NCI-H187 (cell line): ENCODE measurements at places on chromosomes 4 and X.

DNA sequence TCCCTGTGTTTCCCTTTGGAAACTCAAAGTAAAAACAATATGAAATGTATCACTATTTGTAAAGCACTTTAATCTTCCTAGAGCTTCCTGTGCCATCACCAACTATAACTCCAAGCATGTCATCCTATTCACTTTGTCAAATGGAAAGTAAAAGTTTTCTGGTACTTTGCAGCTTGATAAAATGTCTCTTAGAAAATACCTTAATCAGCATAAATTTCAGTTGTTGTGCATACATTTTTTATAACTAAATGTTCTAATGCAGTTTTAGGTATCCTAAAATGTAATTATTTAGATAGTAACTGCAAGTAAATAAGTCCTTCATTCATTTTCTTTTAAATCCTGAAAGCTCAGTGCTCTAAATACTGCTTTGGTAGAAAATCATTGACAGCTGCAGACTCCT, 558.7 kb downstream of the GRID2 start:
- no peak for DNase-seq

- DNase-seq = no peak
Observed at GRCh38 chr4:111937368-111937767, 207.9 kb upstream of the FAM241A start.

DNA sequence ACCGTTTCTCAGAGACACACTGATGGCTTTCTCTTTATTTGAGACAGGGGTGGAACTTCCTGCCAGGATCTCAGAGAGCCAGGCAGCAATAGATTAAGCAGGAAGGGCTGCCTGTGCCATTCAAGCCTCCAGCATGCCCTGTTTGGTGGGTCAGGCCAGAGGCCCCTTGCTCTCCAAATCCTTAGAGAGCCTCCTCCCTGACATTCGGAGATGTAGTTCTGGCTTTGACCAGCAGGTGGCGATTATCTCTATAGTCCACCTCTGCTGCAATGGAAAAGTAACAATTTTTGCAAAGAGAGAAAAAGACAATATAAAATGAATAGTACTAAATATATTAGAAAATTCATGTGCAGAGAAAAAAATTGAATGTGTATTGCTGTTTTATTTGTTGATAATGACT, 93.9 kb downstream of the NXF2B start:
- DNase-seq = no peak

DNA sequence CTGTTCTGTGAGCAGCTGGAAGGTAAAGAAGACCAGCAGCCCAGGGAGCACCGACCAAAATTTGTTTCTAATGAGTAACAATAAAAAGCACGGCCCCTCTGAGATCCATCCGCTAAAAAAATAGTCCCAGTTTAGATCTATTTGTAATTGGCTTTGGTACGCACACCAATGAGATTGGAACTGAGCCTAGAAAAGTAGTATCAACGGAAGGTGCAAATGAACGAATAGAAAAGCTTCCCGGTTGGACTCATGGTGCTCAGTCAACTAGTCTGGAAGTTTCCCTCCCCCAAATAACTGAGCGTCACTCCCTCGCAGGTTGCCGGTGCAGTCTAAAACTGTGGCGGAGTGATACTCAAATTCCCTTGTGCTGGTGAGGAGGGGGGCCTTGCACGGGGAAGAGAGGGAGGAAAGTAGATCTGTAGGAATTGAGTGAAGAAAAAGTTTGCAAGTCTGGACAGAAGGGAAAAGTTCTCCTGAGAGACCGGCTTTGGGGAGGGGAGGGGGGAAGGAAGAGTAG, at the start of gene COL4A5:
Gene COL4A5 (plus strand): TSS at position 413 of the 517 bp plus-strand sequence. CDS start 288 bp downstream, outside the sequence.
- DNase-seq = no peak

DNA sequence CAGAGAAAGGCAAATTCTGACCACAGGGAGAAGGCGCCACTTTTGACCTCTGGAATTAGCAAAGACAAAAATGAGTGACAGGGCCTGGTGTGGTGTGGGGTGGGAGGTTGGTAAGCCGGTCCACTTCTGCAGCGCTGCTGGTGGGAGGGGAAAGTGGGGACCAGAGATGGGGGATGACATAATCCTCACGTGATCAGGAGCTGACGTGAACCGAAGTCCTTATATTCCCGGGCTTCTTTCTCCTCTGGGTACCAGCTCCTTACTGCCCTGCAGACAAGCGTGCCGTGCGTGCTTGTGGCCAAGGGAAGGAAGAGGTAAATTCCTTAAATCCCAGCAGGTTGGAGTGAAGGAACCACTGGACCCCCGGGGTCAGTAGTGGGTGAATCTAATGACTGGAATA, at the start of gene TCEAL7:
Gene TCEAL7 (plus strand): TSS at position 249 of the 400 bp plus-strand sequence. CDS start 1,165 bp downstream, outside the sequence.
- DNase-seq = no peak

DNA sequence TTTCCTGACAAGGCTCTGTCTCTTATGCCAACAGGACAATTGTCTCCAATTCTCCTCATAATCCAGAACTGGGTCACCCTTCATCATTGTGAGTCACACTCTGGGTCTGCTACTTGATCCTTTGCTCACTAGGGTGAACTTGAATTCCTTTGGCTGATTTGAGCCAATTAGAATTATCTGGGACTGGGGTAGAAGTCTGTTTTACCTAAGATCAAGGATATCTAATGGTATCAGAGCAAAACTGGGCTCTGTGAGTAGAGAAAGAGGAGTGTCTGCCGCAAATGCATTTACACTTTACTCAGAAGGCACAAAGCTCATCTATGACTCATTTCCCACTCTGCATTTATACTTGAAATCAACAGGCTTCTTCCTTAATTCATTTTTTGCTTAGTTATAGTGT, 72.6 kb downstream of the PITX2 start:
- no peak for DNase-seq

- DNase-seq = no peak
Observed at GRCh38 chr4:47145630-47146029, 114.3 kb downstream of the GABRB1 start.

DNA sequence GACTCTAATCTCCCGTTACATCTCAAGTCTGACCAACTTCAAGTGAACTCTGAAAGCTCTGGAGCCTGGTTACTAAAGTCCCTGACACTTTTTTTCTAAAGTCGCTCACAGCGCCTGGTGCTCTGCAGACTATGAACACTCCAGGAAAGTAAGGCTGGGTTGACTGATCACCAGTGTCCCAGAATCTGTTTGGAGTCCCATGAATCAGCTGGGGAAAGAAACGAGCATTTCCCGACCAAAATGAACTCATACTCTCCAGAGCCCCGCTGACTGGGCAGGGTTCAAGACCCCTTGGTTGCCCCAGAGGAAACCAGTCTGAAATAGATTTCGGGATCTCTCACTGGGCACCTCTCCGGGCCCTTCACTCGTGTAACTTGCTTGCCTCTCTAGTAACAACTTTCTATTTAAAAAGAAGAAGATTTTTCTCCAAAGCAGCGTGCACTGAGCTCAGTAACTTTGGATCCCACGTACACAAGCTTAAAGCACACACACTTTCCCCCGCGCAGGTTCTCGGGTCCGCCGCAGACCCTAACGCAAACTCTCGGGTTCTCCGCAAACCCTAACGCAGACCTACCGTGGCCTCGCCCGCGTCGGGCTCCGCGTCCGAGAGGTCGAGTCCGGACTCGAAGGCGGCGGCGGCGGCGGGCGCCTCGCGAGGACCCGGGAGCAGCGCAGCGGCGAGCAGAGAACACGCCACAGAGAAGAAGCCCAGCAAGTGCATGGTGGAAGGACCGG, 964 bp downstream of the VEGFC start:
- DNase-seq = no peak

DNA sequence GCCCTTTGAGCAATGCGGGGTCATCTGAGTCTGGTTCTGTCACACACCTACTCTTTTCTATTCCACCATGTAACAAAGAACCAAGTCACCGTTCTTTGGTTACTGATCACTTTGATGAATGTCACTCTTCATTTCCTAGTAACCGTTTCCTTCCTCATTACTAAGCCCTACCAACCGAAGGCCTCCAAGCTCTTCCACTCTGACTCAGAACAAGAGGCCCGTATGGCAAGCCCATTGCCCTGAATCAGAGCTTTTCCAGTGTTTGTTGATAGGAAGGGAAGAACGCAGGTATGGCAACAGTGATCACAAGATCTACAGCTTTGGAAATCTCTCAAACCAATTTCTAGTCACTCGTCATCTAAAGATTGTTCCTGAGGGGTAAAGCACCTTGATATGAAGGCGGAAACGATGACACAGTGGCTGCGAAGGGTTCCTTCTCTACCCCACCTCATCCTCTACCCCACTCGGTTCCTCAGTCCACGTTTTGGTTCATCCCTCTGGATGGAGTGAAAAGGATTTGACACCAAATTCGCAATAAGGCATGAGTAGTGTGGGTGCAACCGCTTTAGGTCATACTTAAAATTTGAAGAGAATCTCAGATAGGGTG, 28.0 kb upstream of the CD40LG start:
- no peak for DNase-seq

DNA sequence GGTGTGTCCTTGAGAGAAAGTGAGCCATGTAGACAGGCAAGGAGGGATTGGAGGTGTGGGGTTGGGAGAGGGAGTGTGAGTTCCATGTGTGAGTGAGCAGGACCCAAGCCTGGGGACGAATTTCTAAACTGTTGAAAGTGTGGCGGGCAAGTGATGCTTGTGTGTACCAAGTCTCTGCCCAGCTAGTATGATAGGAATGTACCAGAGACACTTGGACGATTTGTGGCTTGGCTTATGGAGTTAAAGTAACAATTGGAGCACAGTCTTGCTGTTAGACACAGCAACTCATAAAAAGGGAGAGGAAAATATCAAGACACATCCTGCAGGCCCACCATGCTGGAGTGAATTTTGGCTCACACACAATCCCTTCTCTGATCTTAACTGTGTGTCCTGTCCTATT, 8.5 kb downstream of the PTTG2 start:
- DNase-seq = no peak

DNA sequence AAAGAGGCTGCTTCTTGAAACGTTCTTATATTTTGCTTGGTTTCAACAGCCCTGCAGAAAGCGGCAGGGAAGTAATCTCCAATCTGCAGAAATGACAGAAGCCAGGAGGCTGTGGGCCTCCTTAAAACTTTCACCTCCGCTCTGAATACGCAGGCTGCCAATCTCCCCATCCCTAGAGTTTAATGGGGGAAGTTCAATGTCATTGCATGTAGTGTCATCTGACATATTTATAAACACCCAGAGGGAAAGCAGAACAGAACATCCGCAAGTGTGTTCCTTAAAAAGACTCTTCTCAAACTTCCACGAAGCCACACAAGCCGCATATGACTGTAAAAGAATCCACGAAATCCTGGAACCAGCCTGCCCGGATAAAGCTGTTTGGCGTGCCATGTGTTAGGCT, 148.8 kb upstream of the TBL1X start:
- no peak for DNase-seq

DNA sequence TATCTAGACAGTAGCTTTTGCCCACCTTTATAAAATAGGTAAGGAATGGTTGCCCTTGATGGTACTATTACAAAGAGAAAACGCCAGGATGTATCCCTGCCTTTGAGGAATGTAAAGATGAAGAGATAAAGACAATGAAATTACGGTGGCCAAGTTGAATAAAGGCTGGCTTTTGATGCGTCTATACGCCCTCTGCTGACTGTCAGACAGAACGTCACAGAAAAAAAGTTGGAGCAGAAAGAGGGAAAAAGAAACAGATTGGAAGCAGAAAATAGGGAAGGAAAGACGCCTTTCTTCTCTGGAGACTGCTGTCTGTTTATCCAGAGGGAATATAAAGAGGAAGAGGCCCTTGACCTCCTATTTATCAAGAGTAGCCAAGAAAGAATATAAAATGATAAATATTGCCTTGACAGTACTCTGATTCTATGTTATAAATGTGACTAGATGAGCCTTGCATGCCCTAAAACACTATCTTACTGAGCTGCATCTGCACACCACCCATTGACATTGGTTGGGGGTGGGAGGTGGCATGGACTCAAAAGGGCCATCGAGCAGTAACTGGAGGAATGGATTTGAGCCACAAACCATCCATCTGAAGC, 30.6 kb downstream of the PCDH19 start:
- no peak for DNase-seq

- DNase-seq = no peak
Observed at GRCh38 chr4:1746265-1746691, 25.0 kb downstream of the TACC3 start.

GRCh38 chr4:105014234-105014633, 132.4 kb upstream of the TET2 start:
- no peak for DNase-seq

DNA sequence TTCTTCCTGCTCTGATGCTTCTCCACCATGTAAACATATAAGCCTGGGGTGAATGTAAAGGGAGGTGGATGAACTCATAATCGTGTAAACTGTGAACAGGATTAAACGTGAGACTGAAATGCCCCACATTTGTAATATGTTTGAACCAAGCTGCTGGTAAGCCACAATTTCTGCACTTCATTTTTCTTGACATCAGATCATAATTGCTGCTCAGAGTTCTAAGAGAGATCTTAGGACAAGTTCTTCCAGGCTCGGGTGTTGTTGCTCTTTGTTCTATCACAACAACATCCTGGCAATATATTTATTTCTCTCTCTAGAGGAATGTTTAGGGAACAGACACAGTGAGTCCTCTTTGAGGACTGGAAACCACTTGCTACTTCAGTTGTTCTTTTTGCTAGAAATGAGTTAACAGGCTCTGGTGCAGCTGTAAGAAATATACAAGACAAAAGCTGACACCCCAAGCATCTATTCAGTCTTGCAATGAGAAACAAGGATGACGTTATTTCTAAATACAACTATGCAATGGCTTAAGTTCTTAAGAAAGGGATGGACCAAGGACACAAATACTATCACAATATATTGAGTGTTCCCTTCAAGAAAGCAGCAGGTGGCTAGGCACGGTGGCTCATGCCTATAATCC, 59.6 kb downstream of the LNX1 start:
- DNase-seq = no peak

GRCh38 chrX:21658746-21659145, 616 bp upstream of the KLHL34 start:
- no peak for DNase-seq

DNA sequence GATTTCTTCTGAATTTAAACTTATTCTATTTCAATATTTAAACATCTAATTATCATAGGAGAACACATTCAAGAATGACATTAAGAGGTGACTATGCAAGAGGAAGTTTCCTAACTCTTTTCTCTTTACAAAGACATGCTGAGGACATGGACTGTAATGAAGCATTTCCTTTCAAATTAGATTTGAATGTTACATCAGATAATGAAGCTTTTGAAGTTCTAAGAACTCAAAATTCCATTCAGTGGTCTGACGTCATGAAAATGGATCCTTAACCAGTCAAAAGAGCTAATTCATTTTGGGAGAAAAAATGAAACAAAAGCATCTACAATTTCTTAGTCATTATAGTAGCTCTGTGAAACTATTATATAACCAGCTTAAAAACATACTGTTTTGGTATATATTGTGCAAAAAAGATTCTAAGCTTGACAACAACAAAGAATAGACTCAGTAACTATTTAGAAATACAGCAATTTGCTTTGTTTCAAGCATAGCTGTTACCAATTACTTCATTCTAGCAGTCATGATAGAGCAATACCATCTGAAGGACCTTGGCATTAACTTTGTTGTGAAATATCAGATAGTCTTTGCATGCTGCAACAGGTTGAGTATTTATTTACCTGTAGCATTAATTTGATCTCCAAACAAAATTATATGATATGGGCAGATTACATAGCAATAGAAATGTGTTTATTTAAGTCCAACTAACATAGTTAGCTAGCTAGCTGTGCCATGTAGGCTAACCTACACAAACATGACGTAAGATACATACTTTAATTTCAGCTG, 13.7 kb upstream of the DTHD1 start:
- no peak for DNase-seq

- DNase-seq = no peak
Observed at GRCh38 chrX:76253432-76253831, 80.6 kb downstream of the PBDC1 start.

- DNase-seq = no peak
Observed at GRCh38 chr4:110849461-110849860, 226.6 kb upstream of the PITX2 start.

- DNase-seq = no peak
Observed at GRCh38 chr4:113088050-113088449, 38.6 kb downstream of the ANK2 start.

- DNase-seq = no peak
Observed at GRCh38 chrX:107454302-107454701, 4.8 kb downstream of the FRMPD3 start.
